ENCODE measurements at places on chromosomes 1 and 21.

DNA sequence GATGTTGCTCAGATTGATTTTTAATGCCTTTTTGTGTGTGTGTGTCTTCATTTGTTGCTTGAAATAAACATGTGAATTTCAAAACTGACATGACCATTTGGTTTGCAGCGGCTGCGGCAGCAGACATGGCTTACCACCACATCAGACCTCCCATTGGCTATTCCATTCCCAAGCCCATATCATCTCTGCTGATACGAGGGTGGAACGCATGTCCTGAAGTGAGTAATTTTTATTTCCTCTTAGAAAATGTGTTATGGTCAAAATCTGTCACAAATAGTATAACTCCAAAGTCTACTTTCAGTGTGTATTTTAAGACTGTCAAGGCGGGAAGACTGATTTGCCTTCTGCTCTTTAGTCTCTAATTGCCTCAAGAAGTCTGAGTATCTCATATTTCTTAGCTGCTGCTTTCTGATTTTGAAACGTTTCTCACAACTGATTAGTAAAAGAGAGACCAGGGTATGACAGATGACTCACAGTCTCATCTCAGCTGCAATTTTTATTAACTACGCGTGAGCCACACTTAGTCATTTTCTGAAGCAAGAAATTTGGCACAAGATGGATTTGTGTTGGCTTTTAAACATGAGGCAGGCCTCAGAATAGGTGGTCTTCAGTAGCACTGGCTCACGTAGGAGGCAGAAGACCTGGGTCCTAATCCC lies 49.0 kb downstream of the LRRC53 start:
- DNase-seq: no peak

- DNase-seq: no peak
Measured at GRCh38 chr1:184322253-184322652, 64.6 kb upstream of the C1orf21 start.

GRCh38 chr1:247453245-247453644 lies 4.7 kb downstream of the OR2B11 start:
- DNase-seq: no peak

DNA sequence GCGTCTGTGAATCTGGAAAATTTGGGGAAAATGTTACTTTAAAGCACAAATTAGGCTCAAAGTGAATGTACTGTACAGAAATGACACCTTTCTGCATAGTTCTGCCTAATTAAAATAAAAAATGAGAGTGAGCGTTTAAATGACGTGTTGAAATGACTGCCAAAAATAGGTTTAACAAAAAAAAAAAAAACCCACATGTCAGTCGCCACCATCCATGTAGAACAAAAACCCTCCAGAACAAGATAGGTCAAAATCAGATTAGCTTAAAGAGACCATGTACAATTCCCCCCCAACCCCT lies 745 bp downstream of the PARP1 start:
- no peak for DNase-seq

GRCh38 chr1:67217417-67217816 lies 51.2 kb downstream of the IL23R start:
- DNase-seq: no peak

- no peak for DNase-seq
Measured at GRCh38 chr1:1577367-1578011, 2.8 kb upstream of the SSU72 start.

GRCh38 chr1:227897704-227898438 lies 49.9 kb downstream of the WNT9A start:
- no peak for DNase-seq

GRCh38 chr1:217253985-217254384 lies 376.9 kb downstream of the GPATCH2 start:
- no peak for DNase-seq

GRCh38 chr1:162305969-162306368 lies 70.7 kb downstream of the SPATA46 start:
- DNase-seq: no peak

DNA sequence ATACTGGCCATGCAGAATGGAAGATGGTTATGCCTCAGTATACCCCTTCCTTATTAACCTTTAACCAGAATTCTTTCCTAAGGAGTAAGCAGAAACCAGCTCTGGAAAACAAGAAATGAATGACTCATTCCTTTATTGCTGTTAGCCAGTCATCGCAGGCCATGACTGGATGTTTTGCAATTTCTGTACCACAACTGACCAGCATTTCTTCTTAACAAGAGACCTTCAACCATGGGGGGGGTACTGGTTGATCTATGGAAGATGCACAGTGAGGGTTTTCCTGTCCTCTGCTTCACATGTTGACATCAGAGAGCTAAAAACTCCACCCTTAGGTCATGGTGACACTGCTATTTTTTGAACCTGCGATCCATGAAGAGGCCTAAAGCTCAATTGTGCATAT lies 28.0 kb upstream of the RNF2 start:
- DNase-seq: no peak

DNA sequence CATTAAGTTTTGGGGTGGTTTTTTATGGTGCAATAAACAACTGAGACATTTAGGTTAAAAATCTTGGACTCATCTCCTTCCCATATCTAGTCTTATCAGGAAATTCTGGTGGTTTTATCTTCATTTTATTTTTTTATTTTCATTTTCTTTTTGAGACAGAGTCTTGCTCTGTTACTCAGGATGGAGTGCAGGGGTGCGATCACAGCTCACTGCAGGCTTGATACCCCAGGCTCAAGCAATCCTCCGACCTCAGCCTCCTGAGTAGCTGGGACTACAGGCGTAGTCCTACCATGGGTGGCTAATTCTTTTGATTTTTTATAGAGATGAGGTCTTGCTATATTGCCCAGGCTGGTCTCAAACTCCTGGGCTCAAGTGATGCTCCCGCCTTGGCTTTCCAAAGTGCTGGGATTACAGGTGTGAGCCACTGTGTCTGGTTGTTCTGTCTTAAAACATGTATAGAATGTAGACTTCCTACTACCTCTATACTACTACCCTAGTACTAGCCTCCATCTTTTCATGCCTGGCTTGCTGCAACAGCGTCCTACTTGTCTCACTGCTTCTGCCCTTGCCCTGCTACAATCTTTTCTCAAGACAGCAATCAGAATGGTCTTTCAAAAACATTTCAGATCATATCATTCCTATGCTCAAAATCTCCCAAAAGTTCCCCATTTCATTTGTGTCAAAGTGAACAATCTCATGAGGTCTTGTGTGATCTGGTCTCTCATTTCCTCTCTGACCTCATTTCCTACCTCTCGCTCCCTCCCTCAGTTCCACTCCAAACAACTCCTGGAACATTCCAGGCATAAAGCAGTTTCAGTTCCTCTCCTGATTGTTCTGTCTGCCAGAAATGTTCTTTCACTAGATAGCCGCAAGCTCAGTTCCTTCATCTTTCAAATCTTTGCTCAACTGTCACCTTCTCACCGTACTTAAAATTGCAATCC lies 5.9 kb upstream of the FCGR2A start:
- DNase-seq: no peak

DNA sequence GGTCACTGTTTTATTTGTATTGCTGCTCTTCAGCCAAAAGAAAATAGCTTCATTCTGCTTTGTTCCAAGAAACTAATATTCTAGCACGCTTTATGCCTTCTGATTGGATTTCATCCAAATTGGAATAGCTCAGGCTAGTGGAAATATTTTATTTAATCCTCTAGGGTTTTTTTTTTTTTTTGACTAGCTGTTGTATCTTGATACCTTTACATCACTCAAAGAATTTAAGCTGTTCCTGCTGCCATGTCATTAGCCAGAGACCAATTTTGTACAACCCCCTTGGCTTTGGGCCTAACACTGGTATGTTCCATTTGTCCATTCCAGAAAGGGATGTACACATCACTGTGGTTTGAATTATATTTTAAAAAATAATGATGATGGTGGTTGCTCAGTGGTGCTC lies 103.0 kb downstream of the DISC1 start:
- no peak for DNase-seq

- DNase-seq: no peak
Measured at GRCh38 chr1:240465531-240465940, 146.4 kb downstream of the GREM2 start.

DNA sequence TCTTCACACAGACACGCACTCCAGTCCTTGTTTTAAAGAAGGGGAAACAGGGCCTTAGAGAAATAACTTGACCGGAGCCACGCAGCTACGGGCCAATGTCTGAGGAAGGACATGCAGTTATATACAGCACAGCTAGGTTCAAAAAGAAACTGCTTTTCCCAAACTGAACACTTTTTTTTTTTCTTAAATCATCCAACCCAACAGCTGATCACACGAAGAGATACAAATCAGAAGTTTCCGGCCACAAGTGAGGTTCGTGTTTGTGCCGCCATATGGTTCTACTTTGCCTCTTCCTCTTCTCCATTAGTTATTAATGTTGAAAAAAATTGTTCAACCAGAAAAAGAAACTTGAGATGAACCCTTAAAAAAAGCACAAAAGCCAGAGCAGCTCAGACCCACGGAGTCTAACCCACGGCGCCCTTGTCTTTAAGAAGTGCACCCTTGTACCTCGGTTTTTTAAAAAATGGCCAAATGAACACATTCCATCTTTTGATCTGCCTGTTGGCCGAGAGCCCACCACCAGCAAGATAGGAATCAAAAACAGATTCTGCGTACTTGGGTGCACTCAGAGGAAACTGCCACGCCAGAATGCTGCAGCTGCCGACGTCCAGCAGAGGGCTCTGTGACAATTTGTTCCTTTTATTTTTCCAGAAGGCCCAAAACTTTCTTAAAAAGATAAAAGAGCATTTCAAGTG lies 78.9 kb downstream of the SLC66A1 start:
- DNase-seq: peak; percentile 45

- no peak for DNase-seq
Measured at GRCh38 chr1:111990878-111991718, 1.6 kb upstream of the KCND3 start.
